ENCODE measurements at places on chromosomes 7 and 10. TPM values are rescaled to one million over a fixed set of nuclear protein-coding genes. Genes with fewer than 3 reads are reported as not detected.

DNA sequence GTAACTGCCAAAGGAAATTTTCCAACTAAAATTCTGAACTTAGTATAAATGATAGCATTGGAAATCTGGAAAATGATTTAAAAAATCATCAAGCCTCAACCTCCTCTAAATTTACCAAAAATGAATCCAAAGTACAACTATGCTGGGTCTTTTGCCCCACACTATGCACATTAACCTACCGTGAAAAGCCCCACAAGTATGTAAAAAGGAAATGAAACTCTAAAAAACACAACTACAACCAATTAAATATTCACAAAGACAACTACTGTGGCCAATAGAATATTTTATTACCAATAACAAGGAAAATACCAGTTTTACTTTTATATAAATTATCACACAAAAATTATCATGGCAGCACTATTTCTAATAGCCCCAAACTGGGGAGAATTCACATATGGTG lies 19.3 kb downstream of the EIF3A start:
- no peak overlapping the region for H3K27ac ChIP-seq
- H3K4me1 ChIP-seq: peaks cover 2% of the 10 kb centered on the region
- no peak for DNase-seq
- no peaks in the 10 kb centered on the region for H3K27me3 ChIP-seq
- H3K36me3 ChIP-seq: peaks cover 9% of the 10 kb centered on the region

DNA sequence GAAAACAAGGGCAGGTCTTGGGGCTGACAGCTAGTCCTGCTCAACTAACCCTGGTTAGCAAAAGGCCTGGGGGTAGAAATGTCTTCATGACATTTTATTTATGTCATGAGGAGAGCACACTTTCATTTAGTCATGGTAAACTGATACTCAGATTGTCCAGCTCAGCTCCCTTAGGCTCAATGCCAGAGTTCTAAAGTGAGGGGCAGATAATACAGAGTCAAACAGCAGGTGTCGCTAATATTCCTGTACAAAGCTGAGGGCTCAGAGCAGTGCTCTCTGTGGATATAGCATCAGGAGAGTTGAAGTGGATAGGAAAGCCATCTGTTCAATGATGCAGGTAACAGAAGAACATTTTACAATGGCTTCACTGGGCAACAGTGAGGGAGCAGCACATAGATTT lies 26.8 kb upstream of the CALCR start:
- DNase-seq: no peak
- peaks cover 2% of the 10 kb centered on the region for H3K27me3 ChIP-seq
- H3K27ac ChIP-seq: no peak overlapping the region

GRCh38 chr7:120915314-120916105 lies 35.1 kb upstream of the ING3 start:
- no peak for DNase-seq
- H3K27me3 ChIP-seq: no peaks in the 10 kb centered on the region
- no peak overlapping the region for H3K4me3 ChIP-seq
- no peak overlapping the region for H3K27ac ChIP-seq
- no peaks in the 10 kb centered on the region for H3K36me3 ChIP-seq

Gene SOSTDC1
- total RNA-seq: not detected

Gene PRF1
- 6.1 TPM for total RNA-seq
